Sciatic nerve (tissue), 2 donors: ENCODE measurements at places on chromosomes 11 and 22. TPM values are rescaled to one million over a fixed set of nuclear protein-coding genes. Genes with fewer than 3 reads are reported as not detected.

Gene PHF21B
- 1.6 TPM for total RNA-seq

Gene SMTNL1
- not detected for total RNA-seq

Gene P4HA3
- 0.45 TPM for total RNA-seq

Gene PIWIL4
- 7.8 TPM for total RNA-seq

Gene MS4A4E
- total RNA-seq: 7.1 TPM

- no peak for DNase-seq
Observed at GRCh38 chr11:95762534-95762933, 27.0 kb downstream of the FAM76B start.

DNA sequence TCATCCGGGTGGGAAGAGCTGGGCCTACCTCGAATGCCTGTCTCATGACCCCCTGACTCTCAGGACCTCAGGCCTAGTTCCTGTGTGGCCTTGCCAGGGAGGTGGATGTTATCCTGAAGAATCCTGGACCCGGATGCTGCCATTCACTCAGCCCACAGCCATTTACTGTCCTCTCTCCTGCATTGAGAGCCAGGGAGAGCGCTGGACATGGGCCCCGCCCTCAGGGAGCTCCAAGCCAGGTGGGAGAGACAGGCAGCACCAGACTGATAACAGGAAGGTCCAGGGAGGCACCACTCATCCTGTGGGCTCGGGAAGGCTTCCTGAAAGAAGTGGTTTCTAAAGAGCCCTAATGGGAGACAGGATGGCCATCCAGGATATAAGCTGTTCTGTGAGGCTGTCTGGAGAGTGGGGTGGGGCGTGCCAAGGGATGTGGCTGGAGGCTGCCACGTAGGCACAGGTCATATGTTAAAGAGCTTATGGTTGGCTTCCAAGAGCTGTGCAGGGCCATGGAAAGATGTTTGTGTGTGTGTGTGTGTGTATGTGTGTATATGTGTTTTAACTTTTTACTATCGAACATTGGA lies 8.6 kb downstream of the SERPINH1 start:
- no peak for DNase-seq

DNA sequence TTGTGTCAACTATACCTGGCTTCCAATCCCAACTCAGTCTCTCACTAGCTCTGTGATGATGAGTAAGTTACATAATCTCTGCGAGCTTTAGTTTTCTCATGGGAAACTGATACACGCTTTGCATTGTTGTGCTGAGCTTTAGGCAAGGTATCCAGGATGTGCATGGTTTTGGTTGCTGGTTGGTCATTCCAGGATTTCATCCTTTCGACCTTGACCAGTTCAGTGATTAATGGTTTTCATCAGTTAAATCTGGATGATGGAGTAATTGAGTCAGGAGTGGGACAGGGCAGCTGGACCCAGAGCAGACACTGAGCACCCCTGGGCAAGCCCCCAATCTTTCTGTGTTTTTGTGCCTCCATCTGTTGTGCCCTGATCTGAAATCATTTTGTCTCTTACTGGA lies 417.3 kb upstream of the CADM1 start:
- DNase-seq: no peak

GRCh38 chr11:11105361-11105760 lies 247.5 kb upstream of the ZBED5 start:
- no peak for DNase-seq

DNA sequence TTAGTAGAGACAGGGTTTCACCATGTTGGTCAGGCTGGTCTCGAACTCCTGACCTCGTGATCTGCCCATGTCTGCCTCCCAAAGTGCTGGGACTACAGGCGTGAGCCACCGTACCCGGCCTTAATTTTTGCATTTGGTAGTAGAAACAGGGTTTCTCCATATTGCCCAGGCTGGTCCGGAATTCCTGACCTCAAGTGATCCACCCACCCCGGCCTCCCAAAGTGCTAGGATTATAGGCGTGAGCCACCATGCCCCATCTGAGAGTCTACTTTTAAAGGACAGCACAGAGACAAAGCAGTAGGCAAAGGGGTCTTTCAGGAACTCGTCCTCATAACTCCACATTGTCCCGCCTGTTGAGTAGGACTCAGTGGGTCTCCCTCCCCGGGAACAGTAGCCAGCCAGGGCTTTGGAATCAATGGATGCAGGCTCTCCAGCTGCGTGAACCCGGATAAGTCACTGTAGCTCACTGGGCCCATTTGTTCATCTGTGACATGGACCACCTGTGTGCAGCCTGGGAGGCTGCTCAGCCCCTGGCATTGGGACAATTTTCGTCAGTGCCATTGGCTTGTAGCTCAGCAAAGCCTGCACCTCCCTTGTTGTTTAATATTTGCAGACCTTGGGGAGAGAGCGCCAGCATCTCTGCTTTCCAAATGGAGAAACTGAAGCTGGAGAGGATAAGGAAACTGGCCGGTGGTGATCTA lies 86.1 kb downstream of the ARHGAP8 start:
- DNase-seq: no peak

GRCh38 chr11:92830377-92831155 lies 138.9 kb upstream of the MTNR1B start:
- no peak for DNase-seq

DNA sequence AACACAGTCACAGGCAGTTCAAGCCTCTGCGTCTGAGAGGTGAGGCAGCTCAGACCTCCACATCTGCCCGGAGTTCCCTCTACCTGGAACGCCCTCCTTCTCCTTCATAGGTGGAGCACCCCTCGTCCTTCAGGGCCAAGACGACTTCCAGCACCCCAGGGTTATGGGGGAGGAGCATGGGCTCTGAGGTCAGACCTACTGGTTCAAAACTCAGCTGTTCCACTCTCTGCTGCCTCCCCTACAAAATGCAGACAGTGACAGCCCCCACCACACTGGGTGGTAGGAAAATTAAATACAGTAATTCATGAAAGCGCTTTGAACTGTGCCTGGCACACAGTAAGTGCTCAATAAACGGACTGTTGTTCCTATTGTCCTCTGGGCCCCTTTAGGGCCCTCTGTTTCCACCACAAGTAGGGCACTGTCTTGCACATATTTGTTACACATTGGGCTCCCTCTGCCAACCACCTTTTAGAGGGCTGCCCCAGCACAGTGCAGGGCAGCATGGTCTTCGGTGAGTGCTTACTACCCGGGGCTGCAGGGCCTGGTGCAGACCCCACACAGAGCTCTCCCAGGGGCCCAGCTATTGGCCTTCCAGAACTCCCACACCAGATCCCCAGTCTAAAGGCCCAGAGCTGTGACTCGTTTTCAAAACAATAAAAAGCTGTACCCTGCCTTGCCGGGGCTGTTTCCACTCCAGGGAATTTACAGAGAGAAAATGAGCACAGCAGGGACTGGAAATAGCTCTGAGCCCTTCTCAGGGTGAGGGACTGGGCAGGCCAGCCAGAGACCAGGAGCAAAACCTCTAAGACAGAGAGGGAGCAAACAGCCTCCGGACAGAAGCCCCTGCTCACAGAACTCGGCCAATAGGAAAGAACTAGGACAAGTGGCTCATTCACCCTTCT lies 2.5 kb downstream of the TMEM184B start:
- DNase-seq: no peak

DNA sequence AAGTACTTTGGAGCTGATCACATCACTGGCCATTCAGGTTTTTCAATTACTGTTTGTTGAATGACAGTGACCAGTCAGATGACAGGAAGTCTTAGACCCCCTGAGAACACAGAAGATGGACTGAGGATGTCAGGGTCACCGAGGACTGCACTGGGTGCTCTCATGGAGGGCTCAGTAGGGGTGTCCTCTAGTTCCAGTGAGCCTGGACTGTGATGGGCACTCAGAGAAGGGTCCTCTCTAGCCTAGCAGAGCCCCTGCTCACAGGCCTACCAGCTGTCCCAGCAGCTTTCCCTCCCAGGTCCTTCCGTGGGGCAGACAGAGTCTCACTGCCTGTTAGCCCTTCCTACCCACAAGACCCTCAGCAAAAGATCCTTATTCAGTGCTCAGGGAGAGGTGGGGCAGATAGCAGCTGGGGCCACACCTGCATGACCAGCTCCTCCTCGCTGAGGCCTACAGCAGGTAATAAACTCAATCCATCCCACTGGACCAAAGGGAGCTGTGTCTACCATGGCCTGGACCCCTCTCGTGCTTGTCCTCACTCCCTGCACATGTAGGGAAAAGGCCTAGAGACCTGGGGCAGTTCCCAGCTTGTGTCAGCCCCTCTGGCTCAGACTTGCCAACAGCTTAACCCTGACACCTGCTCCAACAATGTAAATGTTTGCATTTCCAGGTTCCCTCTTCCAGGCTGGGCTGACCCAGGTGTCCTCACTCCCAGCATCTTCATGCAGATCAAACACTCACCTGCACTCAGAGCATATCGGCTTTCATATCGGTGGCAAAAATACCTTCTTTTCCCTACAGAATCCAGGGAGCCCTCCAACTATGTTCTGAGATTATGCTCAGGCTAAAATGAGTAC lies 25.2 kb upstream of the VPREB1 start:
- DNase-seq: no peak

- DNase-seq: peak; percentile 77
Observed at GRCh38 chr11:12411806-12412727, 34.7 kb downstream of the PARVA start.

DNA sequence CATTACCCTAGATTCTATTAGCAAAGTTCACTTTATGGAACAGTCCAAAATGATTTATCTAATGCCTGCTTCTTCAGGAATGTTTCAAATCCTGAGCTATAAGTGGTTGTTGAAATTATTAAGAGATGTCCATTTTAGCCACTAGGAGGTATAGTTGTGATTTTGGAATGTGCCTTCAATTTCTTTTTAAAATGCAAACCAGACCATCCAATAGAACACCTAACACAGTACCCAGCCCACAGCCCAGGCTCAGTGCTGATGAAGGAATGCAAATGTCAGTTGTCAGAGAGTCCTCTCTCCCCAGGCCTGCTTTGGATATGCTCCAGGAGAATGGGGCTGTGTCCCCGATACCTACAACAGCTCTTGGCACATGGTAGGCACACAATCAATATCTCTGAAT lies 85.8 kb upstream of the E2F8 start:
- no peak for DNase-seq

DNA sequence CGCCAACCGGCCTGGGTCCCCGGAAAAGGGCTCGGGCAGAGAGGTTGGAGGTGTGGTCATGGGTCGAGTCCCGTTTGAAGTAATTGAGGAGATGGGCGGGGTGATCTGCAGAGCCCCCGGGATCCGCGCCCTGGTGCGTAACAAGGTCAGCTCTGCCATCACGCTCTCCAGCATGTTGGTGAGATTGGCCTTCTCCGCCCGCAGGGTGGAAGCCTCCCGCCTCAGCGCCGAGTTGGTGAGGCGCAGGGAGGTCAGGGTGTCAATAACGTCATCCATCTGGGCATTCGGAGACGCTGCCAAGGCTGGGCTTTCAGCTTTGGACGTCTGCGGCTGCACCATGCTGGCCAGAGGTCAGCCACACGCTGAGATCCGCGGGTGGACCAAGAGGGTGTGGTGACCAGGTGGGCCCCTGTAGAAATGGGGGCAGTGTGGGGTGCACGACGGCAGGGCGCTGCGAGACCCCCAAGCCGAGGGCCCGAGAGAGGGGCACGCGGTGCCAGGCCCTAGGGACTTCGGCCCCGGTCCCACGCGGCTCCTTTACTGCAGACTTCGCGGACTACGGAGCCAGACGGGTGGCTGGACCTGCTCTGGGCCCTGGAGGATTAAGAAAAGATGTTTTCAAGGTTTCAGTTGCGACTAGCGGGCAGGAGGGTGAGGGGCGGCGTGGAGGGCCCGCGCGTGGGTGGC lies 672 bp downstream of the RTL6 start:
- peak; percentile 63 for DNase-seq

DNA sequence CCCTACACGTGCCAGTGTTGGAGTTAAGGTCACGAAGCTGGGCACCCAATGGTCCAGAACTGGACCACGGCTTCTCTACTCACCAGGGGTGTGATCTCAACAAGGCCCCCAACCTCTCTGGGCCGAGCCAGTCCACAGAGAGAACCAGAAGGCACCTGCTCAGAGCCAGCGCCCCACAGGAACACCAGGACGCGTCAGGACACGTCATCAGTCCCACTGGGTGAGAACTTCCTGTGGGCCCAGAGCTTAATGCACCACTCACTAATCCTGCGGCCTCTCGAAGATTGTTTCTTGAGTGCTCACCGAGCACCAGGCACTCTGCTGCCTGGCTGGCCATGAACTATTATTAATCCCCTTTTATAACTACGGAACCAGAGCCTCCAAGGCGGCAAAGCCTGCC lies 10.1 kb downstream of the PHF21B start:
- no peak for DNase-seq

DNA sequence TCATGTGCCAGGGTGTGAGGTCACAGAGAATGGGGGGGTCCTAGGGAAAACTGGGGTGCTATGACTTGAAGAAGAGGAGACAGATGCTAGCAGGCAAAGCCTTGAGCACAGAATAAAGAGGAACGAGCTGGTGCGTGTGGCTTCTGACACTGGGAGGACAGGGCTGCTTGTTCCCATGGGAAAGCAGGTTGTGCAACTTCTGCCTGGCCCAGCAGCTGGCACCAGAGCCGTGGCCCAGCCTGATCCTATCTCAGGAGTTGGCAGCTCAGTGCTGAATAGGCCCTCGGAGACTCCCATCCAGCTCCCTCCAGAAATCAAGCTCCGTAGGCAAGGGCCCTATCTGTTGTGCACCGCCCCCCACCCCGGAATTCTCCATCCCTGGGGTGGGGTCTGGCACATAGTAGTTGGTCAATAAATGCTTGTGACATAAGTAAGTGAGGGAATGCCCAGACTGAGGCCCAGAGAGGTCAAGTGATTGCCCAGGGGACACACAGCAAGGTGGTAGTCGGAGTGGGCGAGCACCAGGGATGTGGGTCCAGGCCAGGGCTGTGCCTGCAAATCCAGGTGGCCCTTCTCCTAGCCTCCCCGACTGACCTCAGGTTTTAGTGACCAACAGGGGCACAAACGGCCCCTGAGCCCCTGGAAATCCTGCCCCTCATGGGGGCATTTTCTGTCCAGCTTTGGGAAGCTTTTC lies 19.5 kb upstream of the FADD start:
- no peak for DNase-seq

DNA sequence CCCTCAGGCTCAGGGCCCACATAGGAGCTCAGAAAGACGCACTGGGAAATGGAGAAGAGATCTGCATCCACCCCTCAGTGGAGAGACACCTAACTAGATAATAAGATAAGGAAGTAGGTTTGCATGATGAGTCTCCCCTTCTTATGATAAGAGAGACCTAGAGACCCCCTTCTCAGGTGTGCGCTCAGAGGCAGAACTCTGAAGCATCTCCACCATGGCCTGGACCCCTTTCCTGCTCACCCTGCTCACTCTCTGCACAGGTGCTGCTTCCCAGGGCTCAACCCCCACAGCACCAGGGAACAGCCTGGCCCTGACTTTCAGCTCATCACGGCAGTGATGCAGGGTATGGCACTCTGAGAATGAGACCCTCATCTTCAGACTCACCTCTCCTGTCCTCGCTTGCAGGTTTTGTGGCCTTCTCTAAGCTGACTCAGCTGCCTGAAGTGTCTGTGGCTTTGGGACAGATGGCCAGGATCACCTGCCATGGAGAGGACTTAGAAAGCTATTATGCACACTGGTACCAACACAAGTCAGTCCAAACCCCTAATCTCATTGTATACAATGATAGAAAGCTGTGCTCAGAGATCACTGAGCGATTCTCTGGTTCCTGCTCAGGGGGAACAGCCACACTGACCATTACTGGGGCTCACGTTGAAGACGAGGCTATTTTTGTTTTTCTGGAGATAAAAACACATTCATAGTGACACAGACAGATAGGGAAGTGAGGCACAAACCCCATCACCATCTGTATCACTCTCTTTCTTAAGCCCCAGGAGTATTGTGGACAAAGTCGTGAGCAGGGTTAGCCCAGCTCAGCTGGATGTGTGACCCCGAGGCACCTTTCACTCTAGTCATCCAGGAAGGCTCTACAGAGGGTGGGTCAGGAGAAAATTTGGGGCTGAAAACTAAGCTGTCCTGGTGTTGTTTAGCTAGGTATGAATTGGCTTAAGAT lies 29.7 kb upstream of the IGLL5 start:
- DNase-seq: no peak

- DNase-seq: no peak
Observed at GRCh38 chr22:27996981-27997380, 77.9 kb upstream of the PITPNB start.
